Activated CD8-positive, alpha-beta memory T cell treated with anti-CD3 and anti-CD28 coated beads, Interleukin-2, amount 10 ng/mL, durations not matched to agents 7 days and 5 days (primary cell): ENCODE measurements at places on chromosomes 2 and 18. TPM values are rescaled to one million over a fixed set of nuclear protein-coding genes. Genes with fewer than 3 reads are reported as not detected.

DNA sequence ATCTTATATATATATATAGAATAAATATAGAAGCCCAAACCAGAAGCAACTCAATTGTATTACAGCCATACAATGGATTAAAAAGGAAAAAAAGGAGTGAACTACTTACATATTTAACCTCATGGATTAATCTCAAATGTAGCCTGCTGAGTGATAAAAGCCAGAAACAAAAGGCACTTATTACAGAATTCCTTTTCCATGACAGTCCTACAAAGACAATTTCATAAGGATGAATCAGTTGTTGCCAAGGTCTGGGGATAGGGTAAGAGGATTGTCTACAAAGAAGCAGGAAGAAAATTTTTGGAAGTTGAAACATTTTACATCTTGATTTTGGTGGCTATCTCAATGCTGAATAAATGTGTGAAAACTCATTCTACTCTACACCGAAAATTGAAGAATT, 103.9 kb upstream of the DCC start:
- H3K27ac ChIP-seq, result no peak overlapping the region
- no peak for DNase-seq
- no peaks in the 10 kb centered on the region for H3K4me1 ChIP-seq
- no peak overlapping the region for H3K4me3 ChIP-seq

The IL1B gene
- 0.14 TPM for total RNA-seq

- no peaks in the 10 kb centered on the region for H3K27me3 ChIP-seq
- no peaks in the 10 kb centered on the region for H3K36me3 ChIP-seq
- H3K4me1 ChIP-seq, result no peaks in the 10 kb centered on the region
- no peak overlapping the region for H3K27ac ChIP-seq
These were observed 39.9 kb upstream of the TSPYL6 start for GRCh38 chr2:54295911-54296310.

DNA sequence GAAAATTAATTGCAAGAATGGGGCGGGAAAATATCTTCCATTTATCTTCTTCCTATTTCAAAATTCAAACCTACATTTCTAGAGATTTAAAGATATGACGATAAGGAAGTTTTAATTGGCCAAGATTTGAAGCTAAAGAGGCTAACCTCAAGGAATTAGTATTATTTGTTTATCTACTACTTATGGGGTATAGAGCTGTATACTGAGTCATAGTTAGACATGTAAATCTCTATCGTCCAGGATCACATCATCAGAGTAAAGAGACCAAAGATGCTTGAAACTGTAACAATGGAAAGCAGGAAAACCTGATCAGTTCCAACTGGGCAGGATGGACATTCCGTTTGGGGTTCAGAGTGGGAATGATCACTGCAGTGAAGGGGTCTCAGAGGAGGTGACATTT, 95.2 kb upstream of the KLF7 start:
- no peaks in the 10 kb centered on the region for H3K36me3 ChIP-seq
- no peak overlapping the region for H3K4me3 ChIP-seq
- H3K4me1 ChIP-seq, result no peaks in the 10 kb centered on the region
- no peak overlapping the region for H3K27ac ChIP-seq
- H3K27me3 ChIP-seq, result peaks cover 5% of the 10 kb centered on the region
- no peak for DNase-seq

GRCh38 chr2:143706354-143706753, 577.1 kb downstream of the ARHGAP15 start:
- peaks cover 86% of the 10 kb centered on the region for H3K36me3 ChIP-seq
- no peak overlapping the region for H3K4me3 ChIP-seq
- peaks cover 21% of the 10 kb centered on the region for H3K4me1 ChIP-seq
- DNase-seq, result no peak

The BOLL gene
- total RNA-seq, result not detected

The HJURP gene
- 145 TPM for total RNA-seq

GRCh38 chr2:151560289-151560688, 150.6 kb downstream of the RIF1 start:
- H3K27ac ChIP-seq, result no peak overlapping the region
- H3K4me1 ChIP-seq, result no peaks in the 10 kb centered on the region
- peaks cover 20% of the 10 kb centered on the region for H3K27me3 ChIP-seq
- no peak overlapping the region for H3K4me3 ChIP-seq
- H3K36me3 ChIP-seq, result no peaks in the 10 kb centered on the region
- DNase-seq, result no peak
